Panc1 (cell line): ENCODE measurements at places on chromosomes 1 and 21. TPM values are rescaled to one million over a fixed set of nuclear protein-coding genes. Genes with fewer than 3 reads are reported as not detected.

MARK1 gene
- total RNA-seq, result not detected

HSPB7 gene
- 0.10 TPM for total RNA-seq

FMOD gene
- not detected for total RNA-seq

NECTIN4 gene
- not detected for total RNA-seq

LRRC52 gene
- not detected for total RNA-seq

HEATR1 gene
- total RNA-seq, result 66.5 TPM

CADM3 gene
- 0.28 TPM for total RNA-seq

TNFRSF9 gene
- 0.23 TPM for total RNA-seq

EFNA3 gene
- total RNA-seq, result 2.3 TPM

F5 gene
- total RNA-seq, result 0.08 TPM

OR2L2 gene
- total RNA-seq, result not detected

ATG4C gene
- 6.5 TPM for total RNA-seq

CELA2B gene
- not detected for total RNA-seq

NBPF6 gene
- total RNA-seq, result not detected

PKP1 gene
- 0.44 TPM for total RNA-seq

LY9 gene
- total RNA-seq, result 0.10 TPM

TAF1A gene
- total RNA-seq, result 11.6 TPM
